ENCODE measurements at places on chromosomes 6 and 20.

DNA sequence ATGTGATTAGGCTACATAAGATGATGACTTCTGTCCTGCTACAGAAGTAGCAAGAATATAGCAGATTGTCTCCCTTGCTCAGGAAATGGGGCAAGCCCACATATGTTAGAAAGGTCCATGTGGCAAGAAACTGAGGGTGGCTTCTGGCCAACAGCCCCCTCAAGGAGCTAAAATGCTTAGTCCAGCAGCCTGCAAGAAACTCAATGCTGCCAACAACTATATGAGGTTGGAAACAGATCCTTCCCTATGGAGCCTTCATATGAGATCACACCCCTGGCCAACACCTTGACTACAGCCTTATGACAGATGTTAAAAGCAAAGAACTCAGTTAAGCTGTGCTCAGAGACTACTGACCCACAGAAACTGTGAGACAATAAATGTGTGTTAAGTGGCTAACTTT is 22.1 kb downstream of the PTPRT start:
- no peak for DNase-seq

DNA sequence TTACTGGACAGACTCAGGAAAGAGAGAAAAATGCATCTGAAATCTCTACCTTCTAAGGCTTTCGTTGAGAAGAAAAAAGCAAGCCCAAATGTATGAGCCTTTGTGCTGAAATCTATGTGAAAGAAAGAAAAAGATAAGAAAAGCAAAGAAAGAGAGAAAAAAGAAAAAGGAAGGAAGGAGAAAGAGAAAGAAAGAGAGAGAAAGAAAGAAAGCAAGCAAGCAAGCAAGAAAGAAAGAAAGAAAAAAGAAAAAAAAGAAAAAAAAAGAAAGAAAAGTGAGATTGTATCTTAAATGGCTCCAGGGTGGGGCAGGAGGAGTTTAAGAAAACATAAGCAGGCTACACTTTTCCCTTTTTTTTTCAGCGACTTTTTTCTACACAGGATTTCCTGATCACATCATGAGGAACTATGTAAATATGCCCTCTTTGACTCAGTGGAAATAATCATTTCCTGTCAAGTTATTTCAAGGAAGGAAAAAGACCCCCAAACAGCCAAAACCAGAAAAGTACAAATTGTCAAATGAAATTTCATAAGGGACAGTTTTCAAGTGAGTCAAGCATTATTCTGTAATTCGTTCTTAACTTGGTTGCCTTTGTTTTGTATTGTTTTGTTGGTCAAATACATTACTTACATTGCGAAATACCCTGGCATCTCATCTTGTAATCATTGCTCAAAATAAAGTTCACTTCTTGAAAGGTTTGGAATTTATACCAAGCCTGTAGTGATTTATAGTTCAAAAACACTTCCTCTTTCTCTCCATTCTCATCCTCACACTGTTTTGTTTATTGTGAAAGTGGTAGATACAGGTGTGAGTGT is 79.5 kb upstream of the RNF217 start:
- peak; percentile 66 for DNase-seq

DNA sequence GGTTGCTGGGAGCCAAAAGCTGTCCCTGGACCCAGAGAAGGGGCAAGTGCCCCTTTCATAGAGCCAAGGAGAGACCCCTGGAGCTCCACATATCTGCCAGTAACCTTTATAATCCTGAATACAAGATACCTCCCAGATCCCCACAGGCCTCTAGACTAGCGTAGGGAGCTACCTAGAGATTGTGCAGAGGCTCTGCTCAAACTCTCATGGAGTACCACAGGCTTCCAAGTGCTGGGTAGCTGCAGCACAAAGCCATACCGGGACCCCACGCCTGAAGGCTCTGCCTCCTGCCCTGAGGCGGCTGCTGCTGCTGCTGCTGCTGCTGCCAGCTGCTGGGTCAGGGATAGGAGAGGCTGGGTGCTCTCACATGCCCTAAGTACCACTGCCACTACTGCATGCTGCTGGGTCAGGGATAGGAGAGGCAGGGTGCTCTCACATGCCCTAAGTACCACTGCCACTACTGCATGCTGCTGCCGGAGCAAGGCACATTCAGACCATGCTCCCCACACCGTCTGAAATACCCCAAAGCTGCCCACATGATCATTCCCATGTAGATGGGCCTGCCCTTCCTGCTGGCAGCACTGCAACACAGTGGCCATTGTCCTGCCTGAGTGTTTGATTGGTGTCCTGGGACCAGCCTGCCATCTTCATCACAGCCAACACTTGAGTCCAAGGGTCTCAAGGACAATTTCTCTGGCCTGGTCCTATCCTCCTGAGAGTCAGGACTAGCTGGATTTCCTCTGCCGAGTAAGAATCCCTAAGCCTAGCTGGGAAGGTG is 1434.3 kb upstream of the ADGRB3 start:
- no peak for DNase-seq

GRCh38 chr6:117547688-117548621 is 54.4 kb downstream of the GOPC start:
- DNase-seq = no peak

DNA sequence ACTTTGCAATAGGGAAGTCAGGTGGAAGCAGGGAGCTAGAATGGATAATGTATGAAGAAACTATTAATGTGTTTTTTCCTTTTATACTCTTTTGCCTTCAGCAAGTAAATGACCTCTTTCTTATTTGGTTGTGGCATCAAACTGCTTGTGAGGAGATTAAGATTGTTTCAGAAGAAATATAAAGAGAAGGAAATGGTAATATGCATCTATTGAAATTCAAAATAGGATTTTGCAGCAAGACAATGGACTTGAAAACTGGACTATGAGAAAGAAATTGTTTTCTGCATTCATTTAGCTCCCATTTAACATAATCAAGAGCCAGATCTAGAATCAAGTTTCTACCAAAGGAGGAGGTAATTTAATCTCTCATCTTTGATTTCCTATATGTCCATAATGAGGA is 32.3 kb upstream of the KIFC1 start:
- no peak for DNase-seq

DNA sequence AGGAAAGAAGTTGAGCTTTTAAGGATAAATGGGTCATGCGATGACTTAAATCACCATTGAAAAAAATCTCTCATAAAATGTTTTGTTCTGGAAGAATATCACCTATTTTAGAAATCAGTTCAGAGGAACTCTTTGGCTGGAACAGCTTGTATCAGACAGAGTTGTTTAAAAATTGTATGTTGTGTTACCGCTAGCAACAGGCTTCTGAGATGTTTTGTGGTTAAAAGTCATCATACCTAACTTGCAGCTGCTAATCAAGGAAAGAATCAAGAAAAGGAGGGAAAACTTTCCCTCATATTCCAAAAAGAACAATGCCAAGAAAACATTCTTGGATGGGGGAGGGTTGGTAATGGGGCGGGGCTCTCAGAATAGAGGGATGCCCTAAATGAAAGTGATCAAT is 220.7 kb upstream of the CITED2 start:
- DNase-seq = no peak

- DNase-seq = peak; percentile 32
These were observed 79.9 kb downstream of the BMP6 start for GRCh38 chr6:7805850-7806214.

- DNase-seq = no peak
These were observed 47.4 kb upstream of the RNGTT start for GRCh38 chr6:89010825-89011224.

GRCh38 chr6:87066449-87067333 is 28.2 kb downstream of the CGA start:
- peak; percentile 77 for DNase-seq

DNA sequence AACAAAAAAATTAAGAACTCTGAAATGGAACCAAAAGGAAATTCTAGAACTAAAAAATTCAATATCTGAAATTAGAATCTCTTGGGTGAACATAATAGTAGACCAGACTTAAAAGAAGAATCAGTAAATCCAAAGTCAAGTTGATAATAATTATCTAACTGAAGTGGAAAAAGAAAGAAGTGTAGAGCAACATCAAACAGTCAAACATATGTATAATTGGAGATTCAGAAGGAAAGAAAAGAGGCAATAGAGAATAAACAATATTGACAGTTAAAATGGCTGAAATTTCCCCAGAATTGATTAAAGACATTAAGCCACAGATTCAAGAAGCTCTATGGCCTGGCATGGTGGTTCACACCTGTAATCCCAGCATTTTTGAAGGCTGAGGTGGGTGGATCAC is 383.6 kb downstream of the PREX1 start:
- DNase-seq = no peak

DNA sequence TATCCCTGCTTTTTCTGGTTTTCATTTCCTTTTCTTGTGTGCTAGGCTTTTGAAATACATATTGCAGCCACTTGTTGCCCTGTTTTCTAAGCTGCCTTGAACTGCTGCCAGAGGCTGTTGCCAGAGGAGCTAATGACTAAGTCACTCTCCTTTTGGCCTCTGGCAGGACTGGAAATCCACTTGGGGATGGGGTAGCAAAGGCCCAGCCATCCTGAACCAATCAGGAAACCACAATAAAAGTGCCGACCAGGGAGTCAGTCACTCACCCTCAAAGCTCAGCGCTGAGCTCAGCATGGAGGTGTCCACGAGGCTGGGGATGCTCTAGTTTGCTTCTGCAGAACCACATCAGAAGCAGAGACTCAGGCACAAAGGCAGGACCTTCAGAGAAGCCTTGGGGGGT is 813.0 kb downstream of the DHX35 start:
- DNase-seq = no peak

GRCh38 chr20:11972478-11972877 is 54.8 kb downstream of the BTBD3 start:
- no peak for DNase-seq

DNA sequence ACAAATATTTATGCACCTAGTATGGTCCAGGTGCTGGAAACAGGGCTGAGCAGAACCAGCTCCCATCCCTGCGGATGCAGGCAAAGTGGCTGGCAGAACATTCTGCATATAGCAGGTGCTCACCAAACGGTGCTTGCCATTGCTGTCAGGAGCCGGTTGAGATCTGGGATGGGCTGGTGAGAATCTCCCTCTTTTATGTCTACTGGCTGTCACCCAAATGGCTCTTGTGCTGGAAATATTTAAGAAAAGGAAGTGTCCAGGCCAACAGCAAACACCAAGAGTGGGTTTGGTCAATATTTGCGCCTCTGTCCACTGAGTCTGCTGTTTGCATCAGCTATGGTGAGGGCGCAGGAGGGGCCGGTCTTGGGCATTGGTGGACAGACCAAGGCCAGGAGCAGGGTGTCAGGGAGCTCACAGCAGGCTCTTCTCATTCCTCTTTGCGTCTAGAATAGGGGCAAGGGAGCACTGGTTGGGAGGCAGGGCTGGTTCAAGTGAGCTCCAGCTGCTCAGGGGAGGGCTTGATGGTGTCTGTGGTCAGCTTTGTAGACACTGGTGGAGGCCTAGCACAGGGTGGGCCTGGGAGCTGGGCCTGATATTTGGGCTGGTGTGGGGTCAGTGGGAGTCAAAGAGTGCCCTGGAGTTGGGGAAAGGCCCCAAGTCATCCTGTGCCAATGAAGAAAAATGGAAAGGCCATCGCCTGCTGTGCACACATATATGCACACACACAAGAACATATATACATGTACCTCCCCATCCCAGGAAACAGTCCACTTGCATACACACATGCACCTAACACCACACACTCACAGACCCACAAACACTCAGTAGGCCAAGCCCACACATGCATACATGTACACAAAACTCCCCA is 1.4 kb upstream of the BPIFB2 start:
- DNase-seq = no peak

- no peak for DNase-seq
These were observed 47.8 kb downstream of the GMPR start for GRCh38 chr6:16286151-16286522.

GRCh38 chr6:55536391-55536956 is 42.5 kb downstream of the HMGCLL1 start:
- DNase-seq = no peak

- DNase-seq = no peak
These were observed 125.3 kb downstream of the BTBD9 start for GRCh38 chr6:38514399-38514798.

DNA sequence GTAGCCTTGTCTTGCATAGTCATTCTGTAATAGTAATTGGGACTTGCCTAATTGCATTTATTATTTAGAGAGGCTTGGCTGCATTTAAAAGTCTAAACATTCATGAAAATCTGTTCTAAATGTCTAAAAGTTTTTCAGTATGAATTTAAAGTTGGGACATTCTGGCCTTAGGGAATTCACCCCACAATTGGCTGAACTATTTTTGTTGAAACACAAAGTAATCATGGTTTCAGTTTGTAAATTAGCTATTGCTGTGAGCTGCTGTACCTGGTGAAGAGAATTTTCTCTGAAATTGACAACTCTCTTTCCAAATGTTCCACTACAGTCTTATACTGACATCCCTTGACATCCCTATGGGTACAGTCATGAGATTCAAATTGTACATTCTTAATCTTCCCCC is 253.0 kb downstream of the FARS2 start:
- no peak for DNase-seq

DNA sequence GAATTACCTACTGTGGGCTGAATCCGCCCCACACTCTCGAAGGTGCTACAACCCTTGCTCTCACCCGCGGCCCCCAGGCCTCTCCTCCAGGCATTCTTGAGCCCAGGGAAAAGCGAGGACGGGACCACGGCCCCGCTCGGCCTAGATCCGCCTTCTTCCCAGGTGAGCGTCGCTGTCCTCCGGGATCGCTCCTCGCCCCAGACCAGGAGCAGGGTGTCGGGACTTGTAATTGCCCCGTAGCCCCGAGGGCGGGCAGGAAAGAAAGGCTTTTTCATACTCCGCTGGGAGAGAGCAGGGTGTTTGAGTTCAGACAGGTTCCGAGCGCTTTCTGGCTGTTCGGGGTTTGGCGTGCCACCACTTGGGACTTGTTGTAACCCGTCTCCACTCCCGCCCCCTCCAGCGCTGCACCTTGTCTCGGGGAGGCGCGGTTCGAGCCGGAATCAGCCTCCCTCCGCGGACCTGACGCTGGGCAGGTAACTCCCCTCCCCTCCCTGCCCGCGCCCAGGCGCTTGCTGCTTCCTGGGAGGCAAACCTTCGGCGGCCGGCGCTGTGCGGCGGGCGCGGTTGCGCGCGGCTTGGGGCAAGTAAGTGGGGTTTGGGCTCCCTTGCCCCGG is at the start of gene FAM83B:
Gene FAM83B (plus strand): TSS at position 529 of the 614 bp plus-strand sequence. CDS start 23,476 bp downstream, outside the sequence.
- no peak for DNase-seq

GRCh38 chr6:18326001-18326400 is 61.1 kb upstream of the RNF144B start:
- DNase-seq = no peak

DNA sequence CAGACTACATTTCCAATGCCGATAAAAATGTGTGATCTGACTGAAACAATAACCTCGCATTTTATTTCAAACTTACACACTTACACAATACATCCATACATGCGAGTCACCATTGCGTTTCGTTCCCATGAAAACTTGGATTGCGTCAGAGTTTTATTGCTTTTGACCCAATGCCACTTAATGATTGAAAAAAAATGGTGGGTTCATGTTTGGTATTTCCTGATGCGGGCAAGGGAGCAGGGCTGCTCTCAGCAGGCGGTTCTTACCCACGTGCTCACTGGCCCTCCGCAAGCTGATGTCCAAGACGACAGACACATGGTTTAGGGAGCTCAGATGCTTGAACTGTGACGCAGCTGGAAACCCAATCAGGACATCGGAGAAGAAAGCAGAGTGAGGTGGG is 281.0 kb upstream of the SULF2 start:
- no peak for DNase-seq
